NCI-H460 (cell line): ENCODE measurements at places on chromosomes 5 and 9.

DNA sequence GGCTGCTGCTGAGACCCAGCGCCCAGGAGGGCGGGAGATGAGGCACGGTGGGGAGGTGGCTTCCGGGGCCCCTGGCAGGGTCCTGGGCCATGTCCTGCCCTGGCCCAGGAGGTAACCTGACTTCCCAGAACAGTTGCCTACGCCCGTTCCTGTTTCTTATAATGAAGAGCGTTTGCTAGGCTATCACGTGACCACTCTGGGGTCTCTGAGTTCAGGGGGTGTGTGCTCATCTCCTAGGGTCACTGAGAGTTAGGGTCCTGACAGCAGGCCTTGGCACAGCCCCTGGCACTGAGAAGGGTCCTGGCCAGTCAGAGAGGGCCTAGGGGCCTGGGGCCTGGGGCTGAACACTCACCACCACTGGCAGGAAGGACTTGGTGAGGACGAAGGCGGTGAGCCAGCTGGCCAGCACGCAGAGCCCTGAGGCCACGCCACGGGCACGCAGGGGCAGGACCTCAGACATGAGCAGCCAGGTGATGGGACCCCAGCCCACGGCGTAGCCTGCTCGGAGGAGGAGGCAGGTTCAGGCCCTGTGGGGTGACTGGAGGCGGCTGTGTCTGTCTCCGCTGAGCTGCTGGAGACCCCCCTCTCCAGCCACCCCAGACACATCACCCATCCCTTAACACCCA is 6.0 kb downstream of the SLC2A6 start:
- DNase-seq: no peak

- DNase-seq: no peak
These were observed 473.8 kb upstream of the PTPRD start for GRCh38 chr9:11086561-11086960.

DNA sequence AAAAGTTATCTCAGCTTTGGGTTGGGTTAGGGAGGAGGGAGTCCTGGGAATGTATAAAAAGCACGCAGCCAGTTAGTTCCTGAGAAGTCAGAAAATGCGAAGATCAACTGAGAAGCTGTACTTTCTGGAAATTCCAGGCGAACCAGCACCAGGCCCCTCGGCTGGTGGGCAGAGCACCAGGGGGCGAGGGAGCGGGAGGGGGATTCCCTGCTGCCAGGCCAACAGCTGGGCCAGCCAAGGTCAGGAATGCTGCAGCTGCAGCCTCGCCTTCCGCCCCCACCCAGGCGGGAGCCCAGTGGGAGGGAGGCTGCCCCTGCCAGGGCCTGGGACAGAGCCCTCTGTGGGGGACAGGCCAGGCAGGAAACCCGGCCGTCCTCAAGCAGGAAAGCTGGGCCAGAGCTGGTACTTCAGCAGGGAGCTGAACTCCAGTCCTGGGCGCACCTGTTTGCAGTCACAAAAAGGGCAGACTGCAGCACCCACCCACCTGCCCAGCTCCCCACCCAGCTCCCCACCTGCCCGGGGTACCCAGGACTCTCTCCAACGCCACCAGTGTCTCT is 35.5 kb downstream of the VAV2 start:
- DNase-seq: no peak

GRCh38 chr9:98502976-98503325 is 205.8 kb downstream of the GABBR2 start:
- no peak for DNase-seq

DNA sequence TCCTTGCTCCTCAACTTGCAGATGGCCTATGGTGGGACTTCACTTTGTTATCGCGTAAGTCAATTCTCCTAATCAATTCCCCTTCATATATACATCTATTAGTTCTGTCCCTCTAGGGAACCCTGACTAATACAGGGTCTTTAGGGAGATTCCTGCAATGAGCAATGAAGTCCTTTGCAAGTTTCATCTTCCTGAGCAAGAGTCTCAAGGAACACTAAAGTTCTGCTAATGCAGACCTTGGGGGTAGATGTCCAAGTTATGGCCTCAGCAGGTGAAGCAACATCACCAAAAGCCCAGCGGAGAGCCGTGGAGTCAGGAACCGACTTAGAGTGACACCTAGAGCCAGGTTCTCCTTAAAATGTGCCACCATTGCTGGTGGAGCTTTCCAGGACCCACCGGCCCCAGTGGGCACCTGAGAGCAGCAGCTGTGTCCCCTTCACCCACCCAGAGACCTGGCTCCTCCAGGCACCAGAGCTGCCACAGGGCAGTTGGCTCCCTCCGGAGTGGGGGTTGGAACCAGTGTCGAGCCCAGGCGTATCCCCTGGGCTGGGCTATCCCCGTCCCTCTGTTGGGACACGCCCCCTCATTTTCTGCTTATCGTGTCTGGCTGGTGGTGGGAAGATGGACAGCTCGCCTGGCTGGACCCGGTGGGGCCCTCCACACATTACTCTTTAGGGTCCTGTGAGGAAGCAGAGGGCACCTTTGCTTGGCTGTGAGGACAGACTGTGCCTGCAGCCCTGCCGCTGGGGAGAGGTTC is 10.9 kb upstream of the FCN1 start:
- no peak for DNase-seq

DNA sequence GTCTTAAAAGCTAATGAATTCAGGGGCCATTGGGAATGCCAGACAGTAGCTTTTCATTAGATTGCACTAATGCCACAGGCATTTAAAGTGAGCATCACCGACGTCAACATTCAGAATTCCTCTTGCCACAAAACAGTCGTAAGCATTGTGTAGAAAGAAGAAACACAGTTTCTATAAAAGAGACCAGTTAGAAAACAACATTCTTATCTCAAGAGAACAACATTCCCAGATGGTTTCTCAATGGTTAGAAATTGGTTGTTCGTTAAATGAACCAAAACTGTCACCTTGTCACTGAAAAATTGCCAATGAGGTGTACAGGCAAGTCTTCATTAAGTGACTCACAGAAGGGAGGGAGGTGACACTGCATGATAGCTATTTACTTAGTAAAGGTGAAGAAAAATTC is 401.6 kb upstream of the PRR16 start:
- DNase-seq: no peak

- no peak for DNase-seq
These were observed 307.2 kb downstream of the HTR1A start for GRCh38 chr5:63655043-63655442.

- no peak for DNase-seq
These were observed 83.0 kb downstream of the ELAVL2 start for GRCh38 chr9:23743036-23743435.

GRCh38 chr9:38017149-38017884 is 51.7 kb downstream of the SHB start:
- DNase-seq: peak; percentile 59

DNA sequence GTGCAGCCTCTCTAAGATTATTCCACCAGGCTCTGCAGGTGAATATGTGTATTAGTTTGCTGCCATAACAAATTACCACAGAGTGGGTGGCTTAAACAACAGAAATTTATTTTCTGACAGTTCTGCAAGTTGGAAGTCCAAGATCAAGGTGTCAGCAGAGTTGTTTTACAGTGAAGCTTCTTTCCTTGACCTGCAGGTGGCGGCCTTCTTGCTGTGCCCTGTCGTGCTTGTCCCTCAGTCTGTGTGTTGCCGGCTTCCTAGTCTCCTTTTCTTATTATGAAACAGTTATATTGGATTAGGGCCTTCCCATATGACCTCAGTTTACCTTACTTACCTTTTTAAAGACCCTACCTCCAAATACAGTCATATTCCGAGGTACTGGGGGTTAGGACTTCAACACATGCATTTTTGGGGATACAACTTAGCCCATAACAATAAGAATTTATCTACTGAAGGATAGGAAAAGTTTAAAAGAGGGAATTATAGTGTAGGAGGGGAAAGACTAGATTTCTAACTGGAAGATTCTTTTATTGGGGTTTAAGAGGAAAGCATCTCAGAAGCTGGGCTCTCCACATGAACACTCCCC is 97.4 kb downstream of the OSTF1 start:
- DNase-seq: peak; percentile 48

- no peak for DNase-seq
These were observed 22.5 kb downstream of the APBA1 start for GRCh38 chr9:69649566-69650250.

GRCh38 chr5:179439181-179439985 is 94.1 kb upstream of the ADAMTS2 start:
- DNase-seq: no peak

GRCh38 chr9:90611568-90611967 is 31.1 kb downstream of the DIRAS2 start:
- no peak for DNase-seq
